Stimulated activated CD4-positive, alpha-beta T cell treated with anti-CD3 and anti-CD28 coated beads, Interleukin-1b, Interleukin-23, amount 100 ng/mL, for 48 hours (primary cell): ENCODE measurements at places on chromosomes 1 and 21.
A peak's percentile ranks its signal among the peaks of the same experiment; 100 is the strongest.

DNA sequence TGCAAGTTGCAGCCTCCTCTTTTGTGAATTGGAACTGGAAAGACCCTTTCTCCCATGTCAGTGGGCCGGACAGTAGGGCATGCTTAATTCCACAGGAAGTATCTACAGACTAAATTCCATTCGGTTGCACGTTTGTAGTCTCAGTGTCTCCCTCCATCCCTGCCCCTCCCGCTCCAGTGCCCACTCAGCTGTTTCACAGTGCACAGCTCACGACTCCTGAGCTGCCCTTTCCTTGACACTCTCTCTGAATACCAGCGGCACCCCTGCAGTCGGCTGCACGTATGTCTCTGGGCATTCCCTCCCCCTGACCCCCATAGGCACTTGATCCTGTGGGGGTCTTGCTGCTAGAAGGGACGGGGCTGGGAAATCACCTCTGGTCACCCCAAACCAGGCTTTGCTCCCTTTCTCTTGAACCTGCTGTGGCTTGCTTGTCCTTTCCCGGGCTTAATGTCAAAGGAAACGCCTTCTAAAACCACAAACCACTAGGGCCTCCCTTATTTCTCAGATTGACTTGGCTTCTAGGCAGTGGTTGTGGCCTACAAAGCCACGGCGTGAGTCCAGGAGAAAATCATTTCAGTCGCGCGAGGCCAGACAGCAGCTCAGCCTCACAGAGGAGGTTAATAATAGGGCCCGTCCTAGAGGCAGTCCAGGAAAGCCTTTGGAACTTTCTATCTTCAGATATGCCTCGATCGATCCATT is 365.3 kb upstream of the PROX1 start:
- peak; percentile 7 for DNase-seq

DNA sequence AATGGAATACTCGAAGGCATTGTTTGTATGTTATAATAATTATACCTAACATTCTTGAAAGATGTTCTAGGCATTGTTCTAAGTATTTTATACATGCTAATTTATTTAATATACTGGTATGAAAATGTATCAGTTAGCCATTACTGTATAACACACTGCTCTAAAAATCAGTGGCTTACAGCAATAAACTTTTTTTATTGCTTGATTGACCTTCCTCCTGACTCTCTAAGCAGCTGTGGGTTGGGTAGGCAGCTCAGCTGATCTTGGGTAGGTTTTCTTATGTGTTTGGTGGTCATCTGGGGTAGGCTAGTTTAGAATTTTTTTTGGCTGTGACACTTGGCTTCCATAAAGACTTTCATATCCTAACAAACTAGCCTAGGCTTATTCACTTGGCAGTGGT is 100.2 kb upstream of the SYT6 start:
- DNase-seq: no peak

DNA sequence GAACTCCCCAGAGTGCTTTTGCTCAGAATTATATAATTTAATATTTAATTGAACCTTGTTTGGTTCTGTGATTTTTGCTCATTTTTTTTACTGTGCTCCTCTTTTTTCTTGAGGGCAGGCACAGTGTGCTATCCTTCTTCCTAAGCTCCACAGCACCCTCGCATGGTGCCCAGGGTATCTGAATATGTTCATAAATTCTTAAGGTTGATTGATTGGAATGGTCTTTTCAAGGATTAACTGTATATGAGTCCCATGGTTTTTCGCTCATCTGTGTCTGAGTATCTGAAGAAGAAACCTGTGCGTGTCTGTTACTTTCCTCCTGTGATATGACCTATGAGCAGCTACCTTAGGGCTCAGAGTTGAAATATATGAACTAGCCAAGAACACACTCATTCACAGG is 393.7 kb downstream of the HLX start:
- no peak for DNase-seq

- DNase-seq: peak; percentile 70
Observed at GRCh38 chr1:145926686-145927062, 610 bp downstream of the RBM8A start.

GRCh38 chr1:113742515-113742914 is 16.8 kb downstream of the PHTF1 start:
- DNase-seq: no peak

GRCh38 chr1:216020743-216021345 is 402.4 kb downstream of the USH2A start:
- no peak for DNase-seq

GRCh38 chr1:162009501-162010174 is 14.0 kb downstream of the OLFML2B start:
- DNase-seq: no peak

- no peak for DNase-seq
Observed at GRCh38 chr1:17081439-17081838, 27.6 kb upstream of the SDHB start.

GRCh38 chr1:201180141-201180540 is 10.5 kb upstream of the IGFN1 start:
- DNase-seq: no peak

DNA sequence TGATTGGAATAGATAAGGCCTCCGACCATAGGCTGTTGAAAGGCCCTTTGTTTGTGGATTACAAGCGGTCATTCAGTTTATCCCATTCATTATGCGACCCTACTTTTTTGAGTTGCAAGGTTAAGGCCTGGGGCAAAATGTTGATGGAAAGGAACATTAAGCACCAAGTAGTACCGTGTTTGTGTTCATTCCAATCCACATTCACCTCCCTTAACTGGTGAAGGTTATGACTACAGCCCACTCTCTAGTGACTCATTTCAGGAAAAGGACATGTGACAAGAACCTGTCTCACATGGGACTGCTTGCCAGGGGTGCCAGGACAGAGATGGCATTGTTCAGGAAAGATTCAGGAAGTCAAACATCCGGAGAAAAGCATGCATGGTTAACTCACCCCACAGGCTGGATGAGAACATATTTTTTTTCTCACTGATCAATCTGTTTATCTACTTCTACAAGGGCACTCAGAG is 81.6 kb downstream of the CD58 start:
- no peak for DNase-seq

DNA sequence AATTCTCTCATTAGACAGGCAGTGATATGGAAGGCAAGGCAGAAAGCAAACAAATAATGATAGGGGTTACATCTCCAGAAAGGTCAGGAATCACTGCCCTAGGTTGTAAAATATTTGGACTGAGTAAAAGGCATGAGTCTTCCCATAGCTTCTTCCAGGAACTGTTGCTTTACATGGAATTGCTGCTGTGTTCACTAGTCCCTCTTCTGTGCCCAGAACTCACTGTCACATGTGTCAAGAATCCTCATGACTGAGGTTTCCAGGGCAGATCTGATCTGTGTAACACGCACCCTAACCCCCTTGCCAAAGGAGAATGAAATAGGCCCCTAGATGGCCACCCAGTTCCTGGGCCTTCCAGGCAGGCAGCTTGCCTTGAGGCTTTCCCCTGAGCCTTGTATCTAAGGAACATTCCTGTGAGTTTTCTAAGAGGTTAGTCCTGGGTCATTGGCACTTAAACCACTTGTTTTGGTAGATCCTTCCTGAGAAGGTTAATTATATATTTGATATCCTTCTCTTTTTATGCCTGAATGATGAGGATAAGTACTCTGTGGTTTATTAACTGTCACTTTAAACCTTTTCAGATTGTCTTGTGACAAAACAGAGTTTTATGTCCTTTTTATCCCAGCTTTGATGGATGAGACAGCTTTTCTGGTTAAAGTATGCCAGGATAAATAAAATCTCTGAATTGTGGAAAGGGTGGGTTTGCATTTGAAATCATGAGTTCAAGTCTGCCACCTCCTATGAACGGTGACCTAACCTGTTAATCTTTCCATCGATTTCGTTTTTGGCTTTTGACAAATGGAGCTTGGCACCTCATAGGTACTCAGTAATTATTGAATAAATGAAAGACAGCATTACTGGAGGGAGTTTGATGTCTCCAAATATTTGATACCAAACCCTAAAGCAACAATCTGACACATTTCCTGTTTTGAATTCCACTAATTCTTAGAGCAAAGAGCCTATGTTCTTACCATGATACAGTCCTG is 163.3 kb downstream of the DHRS3 start:
- no peak for DNase-seq

GRCh38 chr1:153291514-153291913 is 21.2 kb downstream of the PGLYRP3 start:
- DNase-seq: no peak

DNA sequence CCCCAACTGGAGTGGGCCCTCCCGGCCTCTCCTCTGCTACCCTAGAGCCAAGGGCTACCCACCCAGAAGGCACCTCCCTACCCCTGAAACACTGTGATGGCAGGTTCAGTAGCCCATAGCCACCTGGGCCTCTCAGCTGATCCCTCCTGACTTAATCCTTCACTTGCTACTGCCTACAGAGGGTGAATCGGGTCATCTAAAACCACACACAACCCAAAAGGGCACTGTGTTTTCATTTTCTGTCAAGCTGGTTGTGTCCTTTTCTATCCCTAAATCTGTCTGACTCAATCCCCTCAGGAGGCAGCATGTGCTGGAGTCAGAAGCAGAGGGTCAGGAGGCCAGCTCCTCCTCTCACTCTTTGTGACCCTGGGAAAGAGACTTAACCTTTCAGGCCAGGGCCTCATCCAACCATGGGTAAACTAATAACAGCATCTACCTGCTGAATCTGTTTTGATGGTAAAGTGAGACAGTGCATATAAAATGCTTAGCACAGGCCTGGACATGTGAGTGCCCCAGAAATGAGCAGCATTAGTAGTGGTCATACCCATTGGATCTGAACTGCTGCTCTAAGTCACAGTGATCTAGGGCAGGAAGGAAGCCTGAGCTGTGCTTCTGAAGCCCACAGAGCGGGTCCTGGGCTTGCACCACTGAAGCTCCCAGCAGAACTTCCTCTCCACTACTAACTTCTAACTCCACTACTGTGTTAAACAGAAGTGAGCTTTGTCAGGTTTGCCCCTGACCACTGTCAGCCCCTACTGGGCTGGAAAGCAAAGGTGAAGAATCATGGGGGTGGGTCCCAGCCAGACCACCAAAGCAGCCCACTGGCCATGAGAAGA is 11.0 kb downstream of the PMVK start:
- DNase-seq: no peak

GRCh38 chr1:204885288-204885711 is 14.6 kb downstream of the NFASC start:
- no peak for DNase-seq

- DNase-seq: no peak
Observed at GRCh38 chr21:46500224-46500861, 41.7 kb downstream of the DIP2A start.

DNA sequence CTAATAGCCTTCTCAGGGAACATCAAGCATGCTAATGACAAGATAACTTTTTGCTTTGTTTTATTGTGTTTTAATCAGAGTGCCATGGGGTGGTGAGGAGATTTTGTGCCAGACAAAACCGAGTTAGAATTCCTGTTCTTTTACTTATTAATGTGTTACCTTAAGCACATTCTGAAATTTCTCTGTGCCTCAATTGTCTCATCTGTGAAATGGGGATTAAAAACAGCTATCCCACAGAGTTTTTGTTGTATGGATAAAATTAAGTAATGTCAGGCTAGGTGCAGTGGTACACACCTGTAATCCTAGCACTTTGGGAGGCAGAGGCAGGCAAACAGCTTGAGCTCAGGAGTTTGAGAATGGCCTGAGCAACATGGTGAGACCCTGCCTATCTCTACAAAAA is 138.0 kb downstream of the PROX1 start:
- no peak for DNase-seq

DNA sequence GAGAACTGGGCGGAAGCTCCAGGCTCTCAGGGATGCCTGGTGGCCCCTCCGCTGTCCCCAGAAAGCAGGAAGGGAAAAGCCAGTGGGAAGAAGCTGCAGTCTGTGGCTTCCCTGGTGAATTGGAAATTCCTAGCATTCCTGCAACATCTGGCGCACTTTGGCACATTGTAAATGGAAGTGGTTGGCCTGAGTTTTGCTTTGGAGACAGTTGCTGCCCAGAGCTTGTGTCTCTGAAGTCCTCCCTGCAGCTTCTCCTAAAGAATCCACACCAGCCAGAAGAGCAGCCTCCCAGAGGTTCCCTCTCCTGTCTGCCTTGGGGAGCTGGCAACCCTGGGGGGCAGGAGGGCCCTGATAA is 48.2 kb downstream of the ARHGEF10L start:
- DNase-seq: no peak

GRCh38 chr1:44693159-44693558 is 18.6 kb downstream of the ARMH1 start:
- peak; percentile 18 for DNase-seq

GRCh38 chr1:88088481-88088880 is 595.6 kb upstream of the PKN2 start:
- DNase-seq: no peak

DNA sequence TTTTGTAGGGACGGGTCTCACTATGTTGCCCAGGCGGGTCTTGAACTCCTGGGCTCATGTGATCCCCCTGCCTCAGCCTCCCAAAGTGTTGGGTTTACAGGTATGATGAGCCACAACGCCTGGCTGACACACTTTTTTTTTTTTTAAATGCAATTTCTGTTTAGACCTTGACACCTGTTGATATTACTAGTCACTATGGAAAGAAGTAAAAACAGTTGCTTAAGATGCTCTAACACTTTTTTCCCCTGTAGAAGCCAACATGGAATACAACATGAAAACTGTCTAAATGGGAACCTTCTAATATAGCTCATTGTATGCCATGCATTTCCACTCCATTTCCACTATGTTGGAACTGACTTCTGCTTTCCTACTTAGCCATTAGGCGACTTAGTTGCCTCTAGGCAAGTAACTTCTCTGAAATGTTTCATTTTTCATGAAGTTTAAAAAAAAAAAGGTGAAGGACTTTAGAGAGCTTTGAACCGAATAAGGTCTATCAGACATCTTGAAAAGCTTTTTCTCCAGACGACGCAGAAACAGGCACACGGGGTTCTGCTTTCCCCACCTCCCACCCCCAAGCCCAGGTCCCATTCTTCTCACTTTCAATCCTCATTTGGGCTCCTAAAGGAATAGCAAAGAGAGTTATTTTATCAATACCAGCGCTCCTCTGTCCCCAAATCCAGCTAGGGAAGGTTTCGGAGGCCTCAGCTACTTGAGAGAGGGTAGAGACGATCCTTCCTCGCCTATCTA is 648 bp upstream of the DR1 start:
- DNase-seq: no peak

GRCh38 chr1:69290291-69290690 is 277.4 kb upstream of the LRRC7 start:
- no peak for DNase-seq

DNA sequence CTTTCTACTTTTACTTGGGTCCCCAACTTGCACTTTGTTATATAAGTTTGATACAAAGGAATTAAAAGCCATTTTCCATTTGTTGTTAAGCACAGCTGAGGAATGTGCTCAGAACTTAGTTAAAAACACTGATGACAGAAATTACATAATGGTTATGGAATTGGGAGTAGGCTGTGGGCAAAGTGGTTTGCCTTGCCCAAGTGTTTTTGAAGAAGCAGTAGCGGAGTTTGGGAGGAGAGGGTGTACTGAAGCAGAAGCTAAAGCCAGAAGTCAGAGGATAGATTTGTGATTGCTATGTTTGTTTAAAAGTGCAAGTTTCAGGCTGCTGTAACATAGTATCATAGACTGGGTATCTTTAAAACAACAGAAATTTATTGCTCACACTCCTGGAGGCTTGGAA is 391.8 kb downstream of the DUSP10 start:
- DNase-seq: no peak

DNA sequence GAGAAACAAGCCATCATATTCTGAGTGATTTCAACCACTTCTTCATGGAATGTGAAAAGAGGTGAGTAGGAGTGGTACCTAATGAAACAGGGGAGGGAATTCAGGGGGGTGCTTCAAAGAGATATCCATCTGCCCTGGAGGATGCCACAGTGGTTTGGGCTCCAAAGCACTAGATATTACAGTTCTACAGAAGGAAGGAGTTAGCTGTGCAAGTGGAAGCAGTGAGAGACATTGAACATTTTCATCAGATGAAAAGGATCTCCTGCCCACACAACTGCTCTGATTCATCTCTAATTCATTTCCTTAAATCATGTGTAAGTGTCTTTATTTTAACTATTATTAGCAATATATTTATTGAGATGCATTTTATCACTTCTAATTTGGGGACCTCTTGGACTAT is 2.8 kb upstream of the RGS5 start:
- no peak for DNase-seq
